ENCODE measurements at places on chromosomes 5 and 9.
A peak's percentile ranks its signal among the peaks of the same experiment; 100 is the strongest.

- DNase-seq, result no peak
Measured at GRCh38 chr5:168513861-168514428, 15.2 kb upstream of the FBLL1 start.

DNA sequence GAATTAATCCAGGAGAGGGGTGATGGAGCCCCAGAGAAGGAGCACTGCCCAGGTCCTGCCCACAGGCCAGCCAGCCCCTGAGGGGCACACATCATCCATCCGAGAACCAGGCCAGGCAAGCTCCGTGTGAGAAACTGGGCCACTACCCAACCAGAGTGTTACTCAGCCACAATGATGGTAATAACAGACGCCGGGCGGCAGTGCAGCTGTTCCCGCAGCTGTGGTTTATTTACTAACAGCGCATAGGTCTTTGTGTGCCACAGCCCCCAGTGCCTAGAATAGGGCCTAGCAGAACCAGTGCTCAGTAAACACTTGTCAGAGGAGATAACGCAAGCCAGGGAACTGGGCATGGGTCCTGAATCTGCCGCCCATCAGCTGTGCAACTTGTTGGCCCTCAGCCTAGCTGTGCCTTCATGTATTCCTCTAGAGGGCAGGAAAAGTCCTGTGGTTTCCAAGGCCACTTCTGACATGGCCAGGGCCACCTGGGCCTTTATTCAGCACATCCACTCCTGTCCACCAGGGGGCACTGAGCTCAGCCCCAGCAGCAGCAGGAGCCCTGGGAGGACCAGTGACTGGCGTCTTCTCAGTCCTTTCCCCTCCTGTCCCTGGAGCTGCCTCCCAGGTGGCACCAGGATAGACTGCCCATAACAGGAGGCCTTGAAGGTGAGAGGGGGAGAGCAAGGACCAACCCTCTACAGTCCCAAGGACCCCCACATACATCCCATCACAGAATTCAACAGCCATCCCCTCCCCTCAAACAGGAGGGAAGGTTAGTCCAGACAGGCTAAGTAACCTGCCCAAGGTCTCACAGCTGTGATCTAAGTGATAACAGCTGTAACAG lies 2.1 kb downstream of the MXD3 start:
- DNase-seq, result peak; percentile 70

DNA sequence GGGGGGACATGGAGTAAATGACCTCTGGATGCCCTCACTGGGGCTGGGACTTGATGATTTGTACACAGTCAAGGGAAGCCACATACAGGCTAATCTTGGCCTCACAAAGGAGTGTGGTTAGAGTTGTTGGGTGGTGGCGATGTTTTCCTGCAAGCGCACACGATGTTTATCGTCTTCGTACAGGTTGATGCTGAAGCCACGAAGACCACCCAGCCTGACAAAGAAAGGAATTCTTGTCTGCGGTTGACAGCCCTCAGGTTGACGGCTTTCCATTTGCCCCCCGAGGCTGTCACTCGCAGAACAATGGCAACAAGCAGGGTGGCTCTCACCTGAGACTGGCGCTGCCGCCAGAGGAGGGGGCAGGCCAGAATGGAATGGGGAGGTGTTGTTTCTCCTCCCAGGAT lies 14.1 kb upstream of the XPA start:
- no peak for DNase-seq

GRCh38 chr5:82796643-82797416 lies 280.4 kb downstream of the TMEM167A start:
- no peak for DNase-seq

GRCh38 chr5:140340605-140341121 lies 5.7 kb downstream of the HBEGF start:
- no peak for DNase-seq

DNA sequence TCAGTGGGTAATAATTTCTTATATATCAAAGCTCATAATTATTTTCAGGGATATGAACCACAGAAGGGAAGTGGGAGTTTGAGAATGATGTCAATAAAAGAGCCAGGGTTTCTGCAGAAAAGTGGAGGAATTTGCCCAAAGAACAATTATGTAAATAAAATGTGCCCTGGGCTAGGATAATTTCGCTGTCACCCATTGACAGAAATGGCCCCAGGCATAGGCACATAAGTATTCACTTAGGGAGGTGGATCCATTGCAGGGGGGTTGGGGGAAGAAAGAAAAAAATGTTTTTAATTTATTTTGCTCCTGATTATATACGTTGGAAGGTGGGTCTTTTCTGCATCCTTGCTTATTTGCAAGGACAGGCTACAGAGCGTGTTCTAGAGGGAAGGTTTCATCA lies 135.1 kb upstream of the IRX2 start:
- DNase-seq, result no peak

- no peak for DNase-seq
Measured at GRCh38 chr9:35691334-35691650, 1.6 kb upstream of the TPM2 start.

GRCh38 chr9:109408759-109409462 lies 88.1 kb upstream of the EPB41L4B start:
- DNase-seq, result no peak

DNA sequence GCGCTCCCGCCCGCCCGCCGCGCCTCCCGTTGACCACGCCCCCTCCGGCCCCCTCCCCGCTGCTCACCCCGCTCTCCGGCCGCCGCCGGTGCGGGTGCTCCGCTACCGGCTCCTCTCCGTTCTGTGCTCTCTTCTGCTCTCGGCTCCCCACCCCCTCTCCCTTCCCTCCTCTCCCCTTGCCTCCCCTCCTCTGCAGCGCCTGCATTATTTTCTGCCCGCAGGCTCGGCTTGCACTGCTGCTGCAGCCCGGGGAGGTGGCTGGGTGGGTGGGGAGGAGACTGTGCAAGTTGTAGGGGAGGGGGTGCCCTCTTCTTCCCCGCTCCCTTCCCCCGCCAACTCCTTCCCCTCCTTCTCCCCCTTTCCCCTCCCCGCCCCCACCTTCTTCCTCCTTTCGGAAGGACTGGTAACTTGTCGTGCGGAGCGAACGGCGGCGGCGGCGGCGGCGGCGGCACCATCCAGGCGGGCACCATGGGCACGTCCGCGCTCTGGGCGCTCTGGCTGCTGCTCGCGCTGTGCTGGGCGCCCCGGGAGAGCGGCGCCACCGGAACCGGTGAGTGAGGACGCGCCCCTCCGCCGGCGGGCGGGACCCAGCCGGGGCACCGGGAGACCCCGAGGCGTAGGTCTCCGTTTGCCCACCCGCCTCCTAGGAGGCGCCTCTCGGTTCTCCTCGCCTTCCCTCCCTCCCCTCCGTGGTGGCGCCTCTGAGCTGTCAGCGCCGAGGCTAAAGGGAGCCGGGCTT lies at the start of gene VLDLR:
Gene VLDLR (plus strand): TSS at position 66 of the 739 bp plus-strand sequence. CDS start 403 bp downstream, at position 469.
- no peak for DNase-seq

- DNase-seq, result peak; percentile 6
Measured at GRCh38 chr9:110048976-110049698, 158.8 kb downstream of the C9orf152 start.

DNA sequence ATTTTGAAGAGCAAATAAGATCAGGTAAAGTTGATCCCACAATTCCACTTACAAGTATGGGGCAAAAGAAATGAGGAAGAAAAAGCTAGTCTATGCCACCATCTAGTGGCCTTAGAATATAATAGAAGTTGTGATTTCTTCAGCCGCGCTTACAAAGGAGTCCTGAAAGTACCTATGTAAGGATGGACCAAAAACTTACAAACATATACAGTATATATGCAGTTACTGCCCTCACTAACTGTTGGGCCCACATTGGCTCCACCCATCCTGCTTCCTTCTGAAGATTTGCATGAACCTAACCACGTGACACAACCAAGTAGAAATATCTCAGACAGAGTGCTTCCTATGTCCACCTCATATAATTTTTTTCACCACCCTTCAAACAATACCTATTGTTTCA lies 11.7 kb upstream of the OR13D1 start:
- no peak for DNase-seq

- DNase-seq, result no peak
Measured at GRCh38 chr9:92506184-92506857, 24.0 kb upstream of the ASPN start.

DNA sequence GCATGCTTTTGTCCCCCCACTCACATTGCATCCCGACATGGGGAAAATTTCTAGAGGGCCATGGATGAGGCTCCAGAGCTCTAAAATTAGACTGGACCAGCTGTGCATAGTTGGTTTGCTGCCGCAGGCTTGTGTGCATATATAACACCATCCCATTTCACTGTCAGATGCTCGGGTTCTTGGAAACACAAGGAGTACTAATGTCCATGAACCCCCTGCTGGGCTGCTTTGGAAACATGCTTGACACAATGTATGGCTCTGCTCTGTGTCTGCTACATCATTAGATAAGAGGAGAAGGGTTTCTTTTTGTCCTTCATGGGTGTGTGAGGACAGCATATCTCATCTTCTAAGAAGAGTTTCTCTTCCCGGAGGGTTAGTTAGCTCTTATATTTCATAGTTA lies 292.1 kb upstream of the RORB start:
- DNase-seq, result no peak

DNA sequence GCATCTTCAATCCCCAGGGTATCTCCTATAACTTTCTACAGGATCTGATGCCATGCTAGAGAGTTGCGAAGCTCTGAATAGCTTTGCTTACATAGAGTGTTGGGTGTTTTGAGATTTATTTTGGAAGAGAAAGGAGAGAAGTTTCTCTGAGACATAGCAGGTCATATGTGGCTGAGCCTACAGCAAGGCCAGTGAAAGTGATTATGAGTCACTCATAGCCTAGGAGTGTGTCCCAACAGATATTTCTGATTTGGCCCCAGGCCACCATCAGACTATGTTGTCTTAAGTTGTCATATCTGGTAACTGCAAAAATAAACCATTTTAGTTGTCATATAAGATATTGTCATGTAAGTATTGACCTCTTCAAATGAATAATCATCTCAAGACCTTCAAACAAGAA lies 132.0 kb upstream of the RAI14 start:
- no peak for DNase-seq

DNA sequence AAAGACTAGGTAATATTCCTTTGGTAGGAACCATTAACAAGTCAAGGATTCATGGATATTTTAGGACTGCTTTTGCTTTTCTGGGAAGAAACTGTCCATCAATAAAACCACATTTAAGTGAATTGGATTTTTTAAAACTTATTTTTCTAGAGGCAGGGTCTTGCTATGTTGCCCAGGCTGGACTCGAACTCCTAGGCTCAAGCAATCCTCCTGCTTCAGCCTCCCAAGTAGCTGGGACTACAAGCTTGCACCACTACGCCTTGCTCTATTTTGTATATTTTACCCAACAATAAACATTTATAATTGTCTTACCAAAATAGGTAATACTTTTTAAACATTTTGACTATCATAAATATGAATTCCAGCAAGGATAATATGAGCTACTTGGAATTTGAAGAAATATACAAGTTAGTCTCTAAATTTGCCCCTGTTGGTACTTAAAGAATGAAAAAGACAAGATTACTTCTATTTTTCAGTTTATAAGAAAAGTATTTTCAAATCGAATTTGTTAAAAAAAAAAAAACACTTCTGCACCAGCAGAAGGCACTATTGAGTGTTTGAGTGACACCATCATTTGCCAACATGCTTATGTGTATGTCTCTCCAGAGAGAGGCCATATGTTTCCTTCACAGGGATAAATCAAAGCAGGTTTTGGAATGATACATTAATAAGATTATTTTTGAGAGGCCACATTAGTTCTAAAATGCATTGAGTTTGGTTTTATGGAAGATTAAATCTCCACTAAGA lies 60.0 kb upstream of the CARTPT start:
- no peak for DNase-seq

DNA sequence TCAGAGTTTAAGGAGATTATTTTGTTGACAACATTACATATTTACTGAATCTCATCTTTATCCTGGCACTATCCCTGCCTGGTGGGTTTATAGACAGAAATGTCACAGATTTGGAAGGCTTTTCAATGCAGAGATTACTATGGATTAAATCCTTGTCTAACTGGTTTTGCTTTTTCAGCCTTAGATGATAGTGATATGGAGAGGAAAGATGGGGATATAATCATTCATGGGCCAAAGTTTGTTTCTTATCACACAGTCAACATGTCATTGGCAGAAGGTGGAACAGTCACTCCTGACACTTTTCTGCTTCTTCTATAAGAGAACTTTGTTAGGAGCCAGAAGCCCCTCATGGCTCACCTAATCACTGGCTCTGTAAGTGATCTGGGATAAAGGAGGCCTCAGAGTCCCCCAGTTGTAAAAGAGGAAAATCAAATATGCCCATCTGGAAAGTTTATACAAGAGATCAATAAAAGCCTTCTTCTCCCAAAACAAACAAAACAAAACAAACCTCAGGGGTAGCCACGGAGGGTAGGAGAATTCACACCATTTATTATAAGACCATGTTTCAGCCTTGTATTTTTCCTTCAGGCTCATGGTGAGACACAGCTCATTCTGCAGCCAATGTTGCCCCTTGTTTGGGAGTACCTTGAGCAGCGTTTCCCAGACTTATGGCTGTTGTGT lies 101.2 kb downstream of the PCSK1 start:
- no peak for DNase-seq

- no peak for DNase-seq
Measured at GRCh38 chr5:178349625-178350353, 117.2 kb upstream of the PHYKPL start.

GRCh38 chr9:137960496-137960895 lies 82.9 kb downstream of the CACNA1B start:
- no peak for DNase-seq

GRCh38 chr9:90915693-90916092 lies 114.1 kb downstream of the SYK start:
- DNase-seq, result no peak

DNA sequence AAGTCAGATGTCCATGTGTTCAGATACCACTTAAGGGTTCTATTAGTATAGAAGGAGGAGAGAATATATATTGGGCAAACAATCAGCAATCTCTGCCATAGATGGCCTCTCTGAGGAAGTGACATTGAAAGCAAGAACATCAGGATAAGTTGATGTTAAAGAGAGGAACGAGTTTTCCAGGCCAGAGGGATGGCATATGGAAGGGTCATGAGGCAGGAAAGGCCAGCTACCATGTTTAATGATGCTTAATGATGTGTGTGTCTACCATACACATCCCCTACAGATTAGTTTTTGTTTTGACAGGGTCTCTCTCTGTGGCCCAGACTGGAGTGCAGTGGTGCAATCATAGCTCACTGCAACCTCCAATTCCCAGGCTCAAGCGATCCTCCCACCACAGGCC lies 63.0 kb downstream of the PTTG1 start:
- DNase-seq, result no peak

DNA sequence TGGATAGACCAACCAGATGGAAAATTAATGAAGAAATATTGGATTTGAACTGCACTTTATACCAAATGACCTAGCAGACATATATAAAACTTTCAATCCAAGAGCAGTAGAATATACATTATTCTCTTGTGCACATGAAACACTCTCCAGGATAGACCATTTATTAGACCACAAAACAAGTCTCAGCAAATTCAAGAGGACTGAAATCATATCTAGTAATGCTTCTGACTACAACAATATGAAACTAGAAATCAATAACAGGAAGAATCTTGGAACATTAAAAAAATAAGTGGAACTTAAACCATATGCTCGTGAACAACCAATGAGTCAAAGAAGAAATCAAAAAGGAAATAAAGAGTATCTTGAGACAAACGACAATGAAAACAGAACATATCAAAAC lies 150.0 kb upstream of the CD180 start:
- DNase-seq, result no peak

DNA sequence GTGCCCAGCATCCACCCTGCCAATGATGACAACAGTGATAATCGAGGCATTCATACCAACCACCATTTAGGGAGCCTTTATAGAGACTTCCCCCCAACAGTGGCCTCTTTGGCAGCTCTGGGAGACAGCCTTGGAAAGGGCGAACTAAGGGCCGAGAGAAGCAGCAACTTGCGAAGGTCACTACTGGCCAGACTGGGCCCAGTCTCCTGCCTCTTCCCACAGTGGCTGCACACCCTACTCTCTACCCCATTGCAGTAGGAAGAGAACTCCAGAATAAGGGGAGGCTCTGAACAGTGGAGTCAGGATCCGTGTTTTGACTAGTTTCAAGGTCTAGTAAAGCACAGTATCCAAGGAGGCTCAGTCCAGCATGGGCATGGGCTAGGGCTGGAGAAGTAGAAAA lies 5.3 kb downstream of the LHX6 start:
- DNase-seq, result no peak
